ENCODE measurements at places on chromosomes 5 and 9.
A peak's percentile ranks its signal among the peaks of the same experiment; 100 is the strongest.

- DNase-seq, result no peak
Observed at GRCh38 chr9:136049491-136050265, 45.4 kb downstream of the NACC2 start.

GRCh38 chr5:170751631-170752030 is 31.9 kb upstream of the GABRP start:
- no peak for DNase-seq

DNA sequence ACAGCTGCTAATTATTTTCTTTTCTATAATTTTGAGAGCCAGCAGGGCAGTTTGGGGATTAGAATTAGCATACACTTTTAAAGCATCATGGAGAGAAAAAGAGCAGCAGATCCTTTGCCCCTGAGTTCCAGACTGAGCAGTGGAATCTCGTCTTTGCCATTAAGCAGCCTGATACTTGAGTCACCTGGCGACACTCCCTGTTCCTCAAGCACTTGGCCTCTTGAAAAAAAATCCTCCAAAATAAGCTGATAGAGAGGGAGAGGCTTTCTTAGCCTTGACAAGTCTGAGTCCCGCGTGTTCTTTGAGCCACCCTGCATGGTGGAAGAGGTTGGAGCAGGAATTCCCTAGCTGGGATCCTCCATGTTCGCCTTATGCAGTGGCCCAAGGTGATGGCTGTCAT is 398.3 kb downstream of the IRX2 start:
- no peak for DNase-seq

DNA sequence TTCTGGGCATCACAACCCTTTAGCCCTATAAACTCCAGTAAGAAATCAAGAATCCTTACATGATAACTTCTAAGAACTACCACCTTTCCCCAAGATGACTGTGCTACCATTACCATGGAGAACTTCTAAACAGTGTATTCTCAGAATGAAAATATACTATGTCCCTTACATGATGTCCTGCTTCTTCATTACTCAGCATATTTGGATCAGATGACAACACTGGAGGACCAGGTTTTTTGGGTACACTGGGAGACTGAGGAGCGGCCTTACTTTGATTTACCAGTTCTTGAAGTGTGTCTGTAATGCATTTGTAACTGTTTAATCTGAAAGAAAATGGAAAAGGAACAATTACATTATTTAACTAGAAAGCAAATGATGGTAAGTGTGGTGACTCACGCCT is 55.7 kb upstream of the CPLANE1 start:
- no peak for DNase-seq

DNA sequence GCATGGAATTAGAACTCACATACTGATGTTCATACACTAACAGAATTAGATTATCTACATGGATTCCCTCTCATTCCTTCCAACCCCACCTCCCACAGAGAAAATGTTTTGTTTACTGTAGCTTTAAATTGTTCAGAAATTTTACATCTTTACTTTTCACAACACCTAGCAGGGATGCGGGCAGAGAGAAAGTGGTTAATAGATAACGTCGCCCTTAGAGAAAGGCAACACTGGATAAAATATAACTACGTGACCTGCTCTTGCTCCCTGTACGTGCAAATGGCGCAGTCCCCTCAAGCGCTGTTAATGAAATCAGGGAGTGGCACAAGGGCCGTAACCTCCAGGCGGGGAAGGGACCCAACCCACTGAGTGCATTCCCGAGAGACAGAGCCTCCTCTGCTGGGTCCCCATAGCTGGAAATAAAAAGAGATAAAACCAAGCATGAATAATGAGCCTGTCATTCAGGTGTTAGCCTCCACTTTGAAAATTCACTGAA is 125.3 kb upstream of the DAPK1 start:
- DNase-seq, result no peak

GRCh38 chr5:164972973-164973372 is 1467.6 kb downstream of the MAT2B start:
- DNase-seq, result no peak

GRCh38 chr9:126228781-126229444 is 97.7 kb upstream of the MVB12B start:
- DNase-seq, result peak; percentile 70

DNA sequence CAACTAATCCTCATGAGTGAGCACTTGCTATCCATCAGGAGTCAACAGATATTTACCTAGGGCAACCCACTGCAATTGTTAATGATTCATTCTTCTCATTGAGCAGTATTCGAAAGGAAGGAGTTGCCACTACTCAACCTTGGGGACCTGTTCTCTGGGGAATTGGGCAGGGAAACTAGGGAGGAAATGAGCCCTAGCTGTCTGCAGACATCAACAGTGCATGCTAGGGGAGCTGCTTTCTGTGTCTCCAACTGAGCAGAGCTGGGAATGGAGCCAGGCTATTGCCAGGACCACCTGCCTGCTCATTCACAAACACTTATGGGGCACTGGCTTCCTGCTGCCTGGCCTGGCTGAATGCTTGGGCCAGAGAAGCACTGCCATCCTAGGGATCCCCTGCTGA is 183.4 kb downstream of the TMEM38B start:
- no peak for DNase-seq

GRCh38 chr9:389159-389558 is 174.5 kb downstream of the DOCK8 start:
- no peak for DNase-seq

- no peak for DNase-seq
Observed at GRCh38 chr5:90868799-90869198, 310.2 kb downstream of the ADGRV1 start.

DNA sequence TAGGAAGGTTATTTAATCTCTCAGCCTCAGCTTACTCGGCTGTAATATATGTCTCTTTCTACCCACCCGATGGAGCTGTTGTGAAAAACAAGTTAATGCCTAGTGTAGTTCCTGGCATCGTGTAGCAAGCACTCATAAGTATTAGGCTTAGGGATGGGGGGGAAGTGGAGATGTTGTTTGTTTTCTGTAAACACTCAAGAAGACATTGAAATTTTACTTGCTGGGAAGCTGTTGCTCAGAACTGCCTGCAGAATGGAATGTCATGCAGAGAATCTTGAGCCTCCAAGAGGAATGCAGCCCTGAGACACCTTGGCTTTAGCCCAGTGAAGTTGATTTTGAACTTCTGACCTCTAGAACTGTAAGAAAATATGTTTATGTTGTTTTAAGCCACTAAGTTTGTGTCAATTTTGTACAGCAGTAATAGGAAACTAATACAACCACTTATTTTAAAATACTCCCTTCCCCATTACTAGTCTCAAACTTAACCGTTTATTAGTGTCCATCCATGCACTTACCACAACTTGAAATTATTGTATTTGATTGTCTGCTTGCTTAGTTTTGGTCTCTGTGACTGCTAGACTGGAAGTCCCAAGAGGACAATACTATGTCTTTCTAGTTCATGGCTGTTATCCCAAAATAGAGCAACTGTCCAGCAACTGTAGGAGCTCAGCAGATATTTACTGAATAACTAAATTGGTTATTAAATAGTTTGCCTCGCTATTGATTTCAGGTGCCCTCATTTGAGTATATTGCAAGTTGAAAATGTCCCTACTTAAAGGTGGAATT is 53.8 kb downstream of the MFAP3 start:
- no peak for DNase-seq

DNA sequence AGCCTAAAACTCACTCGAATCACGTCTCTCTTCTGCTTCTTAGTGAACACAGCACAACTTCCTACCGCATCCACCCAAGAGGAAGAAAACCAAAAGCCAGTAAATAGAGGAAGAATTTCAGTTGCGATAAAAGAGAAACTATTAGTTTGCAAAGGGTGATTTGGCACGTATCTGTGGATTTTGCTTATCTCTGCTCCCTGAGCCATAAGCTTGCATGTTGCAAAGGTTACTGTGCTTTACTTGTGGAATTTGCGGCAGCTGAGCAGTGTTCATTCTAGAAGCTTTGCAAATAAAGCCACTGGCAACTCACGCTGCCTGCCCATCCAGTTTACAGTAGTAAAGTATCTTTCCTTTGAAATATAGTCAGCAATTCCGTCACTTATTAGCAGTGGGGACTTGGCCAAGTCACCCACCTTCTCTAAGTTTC is 149.0 kb upstream of the PCA3 start:
- DNase-seq, result no peak

GRCh38 chr9:2177121-2177520 is 162.0 kb downstream of the SMARCA2 start:
- DNase-seq, result no peak

GRCh38 chr5:150342583-150342982 is 14.9 kb upstream of the TCOF1 start:
- DNase-seq, result no peak

Measured in stimulated activated naive CD8-positive, alpha-beta T cell treated with anti-CD3 and anti-CD28 coated beads, Interleukin-15, amount 100 ng/mL, for 72 hours (primary cell).